Coronary artery (tissue), 2 donors: ENCODE measurements at places on chromosomes 1 and 21.

- no peak for DNase-seq
These were observed 19.8 kb downstream of the CD34 start for GRCh38 chr1:207891148-207891547.

GRCh38 chr1:210251680-210252490, 19.3 kb downstream of the SERTAD4 start:
- no peak for DNase-seq

GRCh38 chr1:156347331-156347730, 9.0 kb downstream of the TSACC start:
- DNase-seq: no peak

DNA sequence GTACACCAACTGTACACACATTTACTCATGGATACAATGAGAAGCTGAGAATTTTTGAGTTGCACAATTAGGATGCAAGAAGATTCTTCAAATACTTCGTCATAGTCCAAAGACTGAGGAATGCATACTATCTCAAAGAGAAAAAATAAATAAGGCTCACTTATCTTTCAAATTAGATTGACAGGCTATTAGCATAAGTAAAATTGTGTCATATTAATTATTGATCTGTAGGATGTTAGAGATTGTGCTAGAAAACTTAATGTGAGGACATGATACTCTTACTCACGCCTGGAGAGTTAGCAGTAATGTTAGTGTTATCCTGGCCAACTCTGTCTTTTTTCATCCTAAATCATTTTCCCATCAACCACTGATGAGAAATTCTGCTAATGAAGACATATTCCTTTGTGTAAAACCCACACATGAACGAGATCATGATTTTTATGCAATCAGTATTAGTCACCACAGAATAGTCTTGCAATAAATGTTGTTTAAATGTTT, 659.0 kb downstream of the LTN1 start:
- DNase-seq: no peak

DNA sequence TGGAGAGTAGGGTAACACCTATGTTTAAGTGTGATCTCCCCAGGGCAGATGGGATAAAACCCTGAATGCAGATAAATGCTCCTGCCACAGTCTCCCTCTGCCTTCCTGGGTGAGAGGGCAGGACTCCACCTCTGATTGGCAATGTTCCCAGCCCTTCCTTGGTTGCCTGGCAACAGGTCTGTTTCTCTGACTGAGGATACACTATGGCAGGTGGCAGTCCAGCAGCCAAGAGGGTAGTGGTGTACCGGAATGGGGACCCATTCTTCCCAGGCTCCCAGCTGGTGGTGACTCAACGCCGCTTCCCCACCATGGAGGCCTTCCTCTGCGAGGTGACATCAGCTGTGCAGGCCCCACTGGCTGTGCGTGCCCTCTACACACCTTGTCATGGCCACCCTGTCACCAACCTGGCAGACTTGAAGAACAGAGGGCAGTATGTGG, at the start of gene DCDC2B:
TSS of gene DCDC2B (plus strand) at position 199 of the 438 bp plus-strand sequence. CDS start at position 204, 5 bp downstream.
- DNase-seq: no peak

DNA sequence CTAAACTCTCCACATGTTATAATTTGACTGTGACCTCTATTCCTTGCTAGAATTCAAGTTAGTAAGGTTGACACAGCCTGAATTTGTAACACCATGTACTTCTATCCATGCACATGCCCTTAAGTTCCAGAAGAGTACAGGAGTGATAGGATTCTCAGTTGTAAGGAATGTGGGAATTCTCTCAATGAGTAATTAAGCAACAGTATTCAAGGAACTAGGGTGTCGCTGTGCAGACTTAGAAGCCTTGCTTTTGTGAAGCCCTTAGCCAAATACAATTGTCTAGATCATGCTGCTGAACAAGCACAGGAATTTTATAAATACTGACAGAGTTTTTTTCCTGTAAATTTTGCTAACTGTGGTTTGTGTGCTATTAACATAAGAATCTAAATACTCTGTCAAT, 276.3 kb upstream of the PTBP2 start:
- DNase-seq: no peak

DNA sequence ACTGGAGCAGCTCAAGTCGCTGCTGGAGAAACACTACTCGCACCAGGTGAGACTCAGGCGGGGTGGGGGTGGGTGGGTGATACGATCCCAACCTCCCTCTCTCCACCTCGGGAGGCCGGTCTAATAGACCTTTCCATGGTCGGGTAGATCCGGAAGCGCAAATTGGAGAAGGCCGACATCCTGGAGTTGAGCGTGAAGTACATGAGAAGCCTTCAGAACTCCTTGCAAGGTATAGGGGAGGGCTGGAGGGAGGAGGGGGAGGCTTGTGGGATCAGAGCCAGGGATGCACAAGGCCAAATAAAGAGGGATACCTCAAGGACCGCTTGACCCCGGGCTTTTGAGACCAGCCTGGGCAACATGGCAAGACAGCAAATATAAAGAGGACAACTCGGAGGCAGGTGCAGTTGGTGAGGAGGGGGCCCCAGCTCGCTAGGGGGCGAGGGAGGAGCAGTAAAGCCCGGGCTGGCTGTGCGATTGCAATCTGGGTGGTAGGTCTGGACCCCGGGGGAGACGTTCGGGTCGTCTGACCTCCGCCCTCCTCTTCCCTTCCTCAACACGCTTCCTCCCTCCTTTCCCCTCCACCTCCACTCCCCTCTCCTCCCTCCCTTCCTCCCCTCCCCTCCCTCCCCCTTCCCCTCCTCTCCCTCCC, 546 bp downstream of the HES3 start:
- DNase-seq: no peak
